ENCODE measurements at places on chromosomes 3 and 15.

GRCh38 chr15:29083161-29083560 is 186.5 kb downstream of the NSMCE3 start:
- no peak for DNase-seq

- no peak for DNase-seq
Measured at GRCh38 chr3:132164469-132165092, 129.8 kb upstream of the CPNE4 start.

DNA sequence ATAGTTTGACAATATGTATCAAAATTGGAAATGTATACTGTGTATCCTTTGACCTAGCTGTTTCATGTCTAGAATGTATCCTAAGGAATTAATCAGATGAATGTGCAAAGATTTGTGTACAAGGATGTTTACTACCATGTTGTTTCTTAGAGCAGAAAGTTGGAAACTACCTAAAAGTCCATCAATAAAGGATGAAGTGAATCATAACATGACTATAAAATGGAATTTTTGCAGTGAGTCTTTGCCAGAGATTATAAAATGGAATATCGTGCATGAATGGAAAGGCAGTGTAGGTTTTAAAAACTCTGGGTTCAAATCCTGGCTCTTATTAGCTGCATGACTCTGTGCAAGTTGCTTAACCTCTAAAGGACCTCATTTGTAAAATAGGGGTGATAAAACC is 14.3 kb downstream of the POGLUT1 start:
- no peak for DNase-seq

- DNase-seq: peak; percentile 9
Measured at GRCh38 chr3:58492494-58492905, 604 bp downstream of the KCTD6 start.

- no peak for DNase-seq
Measured at GRCh38 chr15:65942436-65942835, 73.1 kb downstream of the RAB11A start.

- no peak for DNase-seq
Measured at GRCh38 chr3:99952306-99952705, 134.6 kb downstream of the CMSS1 start.

GRCh38 chr3:157109267-157110141 is 50.4 kb downstream of the CCNL1 start:
- DNase-seq: no peak

- DNase-seq: no peak
Measured at GRCh38 chr15:68034719-68035293, 19.3 kb upstream of the PIAS1 start.

- DNase-seq: no peak
Measured at GRCh38 chr3:116242825-116243224, 202.5 kb downstream of the LSAMP start.

DNA sequence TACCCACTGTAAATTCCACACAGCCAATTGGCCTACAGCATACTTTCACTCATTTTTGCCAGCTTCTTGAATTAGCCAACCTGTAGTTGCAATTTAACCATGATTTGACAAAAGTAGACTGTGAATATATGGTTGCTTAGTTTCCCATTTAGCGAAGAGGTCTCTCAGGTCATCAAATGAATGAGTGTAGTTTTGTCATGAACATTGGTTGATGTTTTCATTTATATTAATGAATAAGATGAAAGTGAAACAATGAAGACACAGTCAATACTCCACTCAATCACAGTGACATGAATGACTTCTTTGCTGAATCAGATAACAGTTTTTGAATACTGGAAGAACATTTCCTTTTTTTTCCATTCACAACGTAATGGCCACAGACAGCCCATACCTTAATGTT is 15.3 kb upstream of the FAM3D start:
- DNase-seq: no peak

GRCh38 chr15:71281256-71281655 is 166.0 kb downstream of the THSD4 start:
- no peak for DNase-seq

DNA sequence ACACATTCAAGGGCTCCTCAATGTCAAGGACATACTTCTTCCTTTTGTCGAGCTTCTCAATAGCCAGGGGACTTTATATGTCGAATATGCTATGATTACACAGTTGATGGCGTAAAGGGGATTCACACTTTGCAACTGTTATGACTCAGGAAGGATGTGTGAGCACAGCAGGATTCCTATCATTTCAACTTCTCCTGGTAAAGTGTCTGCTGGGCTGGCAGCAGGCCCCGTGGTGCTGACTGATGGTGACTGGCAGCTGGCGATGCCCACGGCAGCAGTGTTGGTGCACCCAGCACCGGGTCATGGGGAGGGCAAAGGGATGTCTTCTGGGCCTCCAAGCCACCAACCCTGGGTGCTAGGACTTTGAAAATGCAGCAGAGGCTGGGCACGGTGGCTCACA is 44.8 kb upstream of the GNB5 start:
- DNase-seq: no peak

DNA sequence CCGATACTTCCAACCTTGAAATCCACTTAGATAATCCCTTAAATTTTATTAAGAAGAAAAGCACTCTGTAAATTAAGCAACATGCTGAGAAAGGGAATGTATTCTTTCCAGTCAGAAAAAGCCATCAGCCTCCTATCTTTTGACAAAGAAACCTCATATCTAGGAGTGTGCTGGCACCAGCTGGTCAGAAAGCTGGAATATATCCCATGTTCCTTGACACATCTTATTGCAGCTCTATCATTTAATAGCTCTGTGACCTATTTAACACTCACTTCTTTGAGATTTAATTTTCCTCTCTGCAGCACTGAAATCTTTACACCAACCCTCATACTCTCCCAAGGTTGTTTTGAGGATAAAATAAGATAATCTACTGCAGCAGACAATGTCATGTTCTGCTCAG is 30.4 kb upstream of the CAPN7 start:
- DNase-seq: no peak

- no peak for DNase-seq
Measured at GRCh38 chr3:26703519-26703918, 80.9 kb downstream of the LRRC3B start.

GRCh38 chr3:113179235-113179824 is 32.0 kb upstream of the BOC start:
- no peak for DNase-seq

GRCh38 chr3:167734498-167735232 is at the start of gene PDCD10:
PDCD10 (minus strand) TSS chr3:167734892; CDS start chr3:167720157, 14,735 bp downstream.
- peak; percentile 97 for DNase-seq

Data from Caco-2 (cell line).